ENCODE measurements at places on chromosomes 7 and 10.
A peak's percentile ranks its signal among the peaks of the same experiment; 100 is the strongest.

DNA sequence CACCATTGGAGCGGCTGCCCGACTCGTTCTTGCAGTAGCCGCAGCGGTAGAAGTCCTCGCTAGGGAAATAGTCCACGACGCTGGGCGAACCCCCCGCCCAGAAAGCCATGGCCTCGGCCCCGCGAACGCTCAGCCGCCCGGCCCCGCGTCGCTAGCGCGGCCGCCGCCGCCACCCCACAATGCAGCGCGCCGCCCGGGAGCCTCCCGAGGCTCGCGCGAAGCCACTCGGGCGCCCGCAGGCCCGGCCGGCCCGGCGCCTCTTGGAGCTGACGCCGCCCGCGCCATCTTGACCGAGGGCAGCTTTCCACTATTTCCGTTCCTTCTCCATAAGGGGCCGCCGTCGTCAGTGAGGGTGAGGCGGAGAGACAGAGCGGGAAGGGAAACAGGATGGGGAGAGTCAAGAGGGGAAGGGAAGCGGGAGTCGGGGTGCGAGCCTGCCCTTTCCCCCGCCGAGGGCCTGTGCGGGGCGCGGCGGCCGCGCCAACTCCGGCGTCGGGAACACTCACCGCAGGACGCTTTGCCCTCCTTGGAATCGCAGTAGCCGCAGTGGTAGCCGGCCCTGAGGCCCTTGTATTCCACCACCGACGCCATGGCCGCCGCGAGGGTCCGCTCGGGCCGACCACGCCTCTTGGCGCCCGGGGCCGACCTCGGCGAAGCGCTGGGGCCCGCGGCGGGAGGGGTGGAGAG is at the start of gene ATE1:
ATE1 (minus strand) TSS at position 191 of the 687 bp plus-strand sequence; CDS start at position 109, 82 bp downstream.
- peak; percentile 79 for DNase-seq

GRCh38 chr7:75842836-75843446 is 29.3 kb upstream of the CCL24 start:
- DNase-seq = no peak

DNA sequence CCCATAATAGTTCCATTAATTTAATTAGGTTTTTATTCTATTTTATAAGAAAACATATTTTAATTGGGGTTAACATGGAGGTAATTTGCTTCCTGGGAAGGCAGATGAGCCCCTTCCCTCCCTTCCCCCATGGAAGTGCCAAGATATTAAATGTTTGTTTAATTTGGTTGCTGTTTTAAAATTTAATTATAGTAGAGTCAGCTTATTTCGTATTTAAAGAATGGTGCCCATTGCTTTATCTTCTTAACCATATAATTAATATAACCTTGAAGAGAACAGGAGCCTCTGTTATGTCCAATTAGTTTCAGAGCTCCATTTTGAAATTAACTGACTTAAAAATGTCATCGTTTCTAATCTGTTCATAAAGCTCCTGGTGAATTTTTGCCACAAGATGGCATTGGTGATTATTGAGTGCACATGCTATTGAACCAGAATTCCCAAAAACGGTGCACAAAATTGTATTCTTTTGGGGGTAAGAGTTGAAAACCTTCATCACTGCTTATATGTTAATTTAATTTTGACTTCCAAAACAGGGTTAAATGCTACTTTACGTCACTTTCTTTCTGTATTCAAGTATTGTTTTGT is 26.0 kb downstream of the KLHDC10 start:
- no peak for DNase-seq

GRCh38 chr7:143130541-143130940 is 1.3 kb upstream of the PIP start:
- no peak for DNase-seq

DNA sequence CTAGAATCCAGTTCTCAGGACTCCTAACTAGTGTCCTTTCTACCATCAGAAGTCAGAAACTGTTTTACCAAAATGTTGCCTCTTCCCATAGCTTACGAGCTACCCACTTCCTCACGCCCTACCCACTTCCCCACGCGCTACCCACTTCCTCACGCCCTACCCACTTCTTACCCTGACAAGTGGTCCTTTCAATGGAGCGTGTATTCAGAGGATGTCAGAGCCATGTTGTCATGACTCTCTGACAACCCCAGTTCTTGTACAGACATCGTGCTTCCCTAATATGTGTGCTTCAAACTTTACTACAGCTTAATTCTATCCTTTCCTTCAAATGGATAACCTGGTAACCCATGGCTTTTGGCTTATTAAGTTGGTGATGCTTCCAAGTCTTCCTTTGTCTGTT is 84.8 kb upstream of the PHF14 start:
- DNase-seq = peak; percentile 13

- no peak for DNase-seq
These were observed 36.8 kb downstream of the CTBP2 start for GRCh38 chr10:125123476-125124114.

Data from effector memory CD8-positive, alpha-beta T cell (primary cell).